ENCODE measurements at places on chromosomes 1 and 21. TPM values are rescaled to one million over a fixed set of nuclear protein-coding genes. Genes with fewer than 3 reads are reported as not detected.
A peak's percentile ranks its signal among the peaks of the same experiment; 100 is the strongest.

GRCh38 chr1:184380468-184380867 lies 6.4 kb upstream of the C1orf21 start:
- DNase-seq, result no peak

- no peak for DNase-seq
These were observed 43.2 kb downstream of the CNN3 start for GRCh38 chr1:94883691-94884090.

GRCh38 chr1:113253187-113253586 lies 137.1 kb upstream of the MAGI3 start:
- DNase-seq, result no peak

DNA sequence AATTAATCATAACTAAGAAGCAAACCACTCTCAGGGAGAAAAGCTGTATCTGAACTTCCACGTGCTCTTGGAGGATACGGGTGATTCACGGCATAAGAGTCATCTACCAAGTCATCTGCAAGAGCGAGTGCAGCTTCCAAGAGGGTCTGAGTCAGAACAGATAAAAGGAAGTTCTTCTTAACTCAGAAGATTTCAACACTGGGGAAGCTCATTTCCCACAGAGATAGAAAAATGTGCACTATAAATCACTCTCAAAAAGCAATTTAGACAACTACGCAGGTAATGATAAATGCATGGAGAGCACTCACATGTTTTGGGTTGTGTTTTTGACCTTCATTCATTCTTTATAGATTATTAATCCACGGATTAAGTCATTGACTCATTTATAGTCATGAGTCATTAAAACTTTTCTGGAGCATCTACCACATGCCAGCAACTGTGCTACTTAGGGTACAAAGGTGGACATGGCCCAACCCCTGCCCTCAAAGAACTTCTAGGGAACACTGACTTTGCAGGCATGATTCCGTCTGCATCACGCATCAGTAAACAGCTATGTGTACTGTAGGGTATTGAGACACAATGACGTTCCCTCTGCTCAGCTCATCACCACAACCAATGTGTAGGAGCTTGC lies 20.8 kb downstream of the KCNJ15 start:
- peak; percentile 99 for DNase-seq

DNA sequence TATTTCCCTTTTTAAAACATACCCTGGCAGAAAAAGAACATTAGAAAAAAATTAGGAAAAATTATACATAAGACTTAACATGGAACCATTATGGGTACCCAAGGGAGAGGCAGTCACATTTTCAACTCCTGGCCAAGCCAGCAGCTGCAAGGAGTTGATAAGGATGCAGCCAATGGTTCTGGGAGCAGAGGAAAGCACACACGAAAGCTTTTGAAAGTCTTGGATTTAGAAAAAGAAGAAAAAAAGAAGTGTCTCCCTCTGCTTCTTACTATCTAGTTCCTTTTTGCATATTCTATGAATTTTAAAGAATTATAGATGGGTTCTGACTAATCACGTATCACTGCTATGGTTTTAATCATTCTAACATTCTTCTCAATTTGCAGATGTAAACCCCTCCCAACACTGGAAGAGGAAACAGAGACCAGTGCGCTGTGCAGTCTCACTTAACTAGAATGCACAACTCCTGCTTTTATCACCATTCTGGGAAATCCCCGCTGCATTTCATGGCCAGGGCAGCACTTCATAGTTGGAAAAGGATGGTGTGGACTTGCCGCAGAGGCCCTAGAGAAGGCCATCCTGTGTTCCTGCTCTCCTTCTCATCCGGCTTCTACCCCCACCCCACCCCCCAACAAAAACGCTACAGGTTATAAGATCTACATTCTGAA lies 2.7 kb upstream of the CD58 start:
- DNase-seq, result no peak

GRCh38 chr1:227918736-227919135 lies 29.0 kb downstream of the WNT9A start:
- no peak for DNase-seq

DNA sequence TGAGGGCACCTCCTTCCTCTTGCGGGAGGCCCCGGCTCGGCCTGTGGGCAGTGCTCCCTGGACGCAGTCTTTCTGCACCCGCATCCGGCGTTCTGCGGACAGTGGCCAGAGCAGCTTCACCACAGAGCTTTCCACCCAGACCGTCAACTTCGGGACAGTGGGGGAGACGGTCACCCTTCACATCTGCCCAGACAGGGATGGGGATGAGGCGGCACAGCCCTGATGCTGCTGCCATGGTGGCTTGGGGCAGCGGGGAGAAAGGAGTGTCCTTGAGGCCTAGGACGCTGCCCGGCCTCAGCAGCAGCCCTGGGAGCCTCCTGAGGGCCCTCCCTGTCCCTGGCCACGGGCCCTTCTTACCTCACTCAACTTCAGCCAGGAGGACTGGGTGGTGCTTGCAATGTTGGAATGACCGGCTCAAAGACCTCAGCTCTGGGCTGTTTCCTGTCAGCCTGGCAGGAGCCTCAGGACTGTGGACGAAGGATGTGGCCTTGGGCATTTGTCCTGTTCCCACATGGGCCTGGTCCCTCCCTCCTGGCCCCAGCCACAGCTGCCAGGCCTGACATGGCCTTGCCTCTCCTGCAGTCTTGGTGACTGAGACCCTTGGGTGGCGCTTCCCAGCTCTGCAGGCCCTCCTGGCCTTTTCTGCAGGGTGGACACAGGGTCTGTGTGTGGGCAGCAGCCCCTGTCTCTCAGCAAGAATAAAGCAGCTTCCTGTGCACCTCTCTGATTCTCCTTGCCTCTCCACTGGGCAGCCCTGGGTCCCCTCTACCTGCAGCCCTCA lies 45.9 kb downstream of the TRIM11 start:
- no peak for DNase-seq

DNA sequence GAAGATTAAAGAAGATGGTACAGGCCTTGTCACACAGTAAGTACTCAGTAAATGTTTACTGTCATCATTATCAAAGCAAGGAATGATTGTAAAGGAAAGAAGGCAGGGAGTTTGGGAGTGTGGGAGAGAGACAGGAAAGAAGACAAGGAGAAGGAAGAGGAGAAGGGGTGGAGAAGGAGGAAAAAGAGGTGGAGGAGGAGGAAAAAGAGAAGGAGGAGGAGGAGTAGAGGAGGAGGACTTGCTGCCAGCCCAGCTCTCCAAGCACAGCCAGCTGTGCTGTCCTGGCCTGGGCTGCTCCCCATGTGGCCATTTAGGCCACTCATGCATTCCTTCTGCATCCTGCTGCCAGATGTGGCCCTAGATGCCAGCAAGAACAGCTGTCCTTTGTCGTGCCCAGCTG lies 7.5 kb upstream of the DISP3 start:
- DNase-seq, result no peak

DNA sequence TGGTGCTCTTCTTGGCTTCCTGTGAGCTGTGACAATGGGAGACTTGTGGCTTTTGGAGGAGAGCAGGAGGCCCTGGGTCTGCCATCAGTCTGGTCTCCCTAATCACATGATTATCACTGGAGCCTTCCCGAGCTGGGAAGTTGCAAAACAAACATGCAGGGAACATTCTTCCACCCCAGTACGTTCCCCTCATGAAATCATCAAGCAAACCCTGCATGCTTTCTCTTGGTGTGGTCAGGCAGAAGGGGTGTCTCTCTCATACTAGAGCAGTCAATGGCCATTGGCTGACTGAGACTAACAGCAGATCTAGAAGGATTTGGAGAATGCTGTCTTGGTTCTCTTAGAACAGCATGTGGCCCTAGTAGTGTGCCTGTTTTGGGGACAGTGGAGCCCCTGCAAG lies 111.2 kb downstream of the LIPI start:
- DNase-seq, result no peak

DNA sequence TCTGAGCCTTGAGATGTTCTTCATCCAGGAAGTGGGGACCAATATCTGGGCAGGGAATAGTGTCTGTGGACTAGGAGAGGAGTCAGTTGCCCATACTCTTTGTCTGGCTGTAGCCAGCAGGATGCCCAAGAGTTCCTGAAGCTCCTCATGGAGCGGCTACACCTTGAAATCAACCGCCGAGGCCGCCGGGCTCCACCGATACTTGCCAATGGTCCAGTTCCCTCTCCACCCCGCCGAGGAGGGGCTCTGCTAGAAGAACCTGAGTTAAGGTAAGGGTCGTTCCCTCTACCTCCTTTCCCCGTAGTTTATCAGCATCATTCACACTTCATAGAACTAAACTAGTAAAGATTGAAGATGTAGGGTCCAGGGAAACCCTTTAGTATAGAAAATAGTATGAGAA lies 3.4 kb upstream of the PPOX start:
- no peak for DNase-seq

DNA sequence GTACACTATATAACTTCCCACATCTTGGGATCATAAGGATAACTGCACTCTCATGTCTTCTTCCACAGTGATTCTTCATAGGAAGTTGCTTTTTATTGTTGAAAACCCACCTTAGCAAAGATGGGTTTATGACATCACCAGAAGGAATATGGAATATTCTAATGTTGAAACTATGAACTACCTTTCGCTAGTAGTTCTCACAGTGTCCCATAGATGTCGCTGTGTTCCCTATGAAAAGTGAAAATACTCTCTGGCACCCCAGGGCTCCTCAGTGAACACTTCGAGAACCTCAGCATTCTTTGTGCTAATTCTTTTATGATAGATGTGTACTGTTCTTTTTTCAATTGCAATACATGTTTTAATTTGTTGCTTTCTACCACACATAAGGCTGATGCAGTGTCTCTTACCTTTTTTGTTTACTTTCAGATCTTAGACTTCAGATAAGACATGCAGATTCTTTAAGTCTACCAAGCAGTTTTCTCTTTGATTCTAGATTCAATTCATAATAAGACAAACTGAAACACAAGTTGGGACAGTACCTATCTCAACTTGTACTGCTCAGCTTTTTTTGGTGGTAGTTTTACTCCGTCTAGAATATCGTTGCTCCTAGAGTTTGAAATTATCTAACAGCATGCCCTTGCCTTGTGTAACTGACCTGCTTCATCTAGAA lies 90.8 kb downstream of the GTF2B start:
- DNase-seq, result peak; percentile 51

DNA sequence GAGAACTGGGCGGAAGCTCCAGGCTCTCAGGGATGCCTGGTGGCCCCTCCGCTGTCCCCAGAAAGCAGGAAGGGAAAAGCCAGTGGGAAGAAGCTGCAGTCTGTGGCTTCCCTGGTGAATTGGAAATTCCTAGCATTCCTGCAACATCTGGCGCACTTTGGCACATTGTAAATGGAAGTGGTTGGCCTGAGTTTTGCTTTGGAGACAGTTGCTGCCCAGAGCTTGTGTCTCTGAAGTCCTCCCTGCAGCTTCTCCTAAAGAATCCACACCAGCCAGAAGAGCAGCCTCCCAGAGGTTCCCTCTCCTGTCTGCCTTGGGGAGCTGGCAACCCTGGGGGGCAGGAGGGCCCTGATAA lies 48.2 kb downstream of the ARHGEF10L start:
- peak; percentile 86 for DNase-seq

- peak; percentile 41 for DNase-seq
These were observed 19.2 kb downstream of the FAM89A start for GRCh38 chr1:231020816-231021215.

GRCh38 chr1:109884242-109884891 lies 26.3 kb upstream of the CSF1 start:
- no peak for DNase-seq

GRCh38 chr21:14522736-14523135 lies 23.4 kb downstream of the SAMSN1 start:
- DNase-seq, result no peak

DNA sequence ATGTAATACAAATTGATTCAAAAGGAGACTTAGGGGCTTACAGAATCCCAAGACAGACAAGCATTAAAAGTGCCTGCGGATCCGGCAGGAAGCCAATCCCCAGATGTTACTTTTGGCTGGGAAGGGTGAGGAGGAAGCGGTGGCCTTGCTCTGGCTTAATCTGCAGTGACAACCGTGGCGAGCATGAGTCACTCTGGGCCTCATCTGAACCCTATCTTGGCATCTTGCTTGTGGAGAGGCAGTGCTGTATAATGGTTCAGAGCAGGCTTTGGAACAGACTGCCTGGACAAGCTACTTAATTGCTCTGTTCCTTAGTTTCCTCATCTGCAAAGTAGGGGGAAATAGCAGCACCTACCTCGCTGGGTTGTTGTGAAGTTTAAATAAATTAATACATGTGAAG lies 74.1 kb downstream of the XCL2 start:
- peak; percentile 79 for DNase-seq

DNA sequence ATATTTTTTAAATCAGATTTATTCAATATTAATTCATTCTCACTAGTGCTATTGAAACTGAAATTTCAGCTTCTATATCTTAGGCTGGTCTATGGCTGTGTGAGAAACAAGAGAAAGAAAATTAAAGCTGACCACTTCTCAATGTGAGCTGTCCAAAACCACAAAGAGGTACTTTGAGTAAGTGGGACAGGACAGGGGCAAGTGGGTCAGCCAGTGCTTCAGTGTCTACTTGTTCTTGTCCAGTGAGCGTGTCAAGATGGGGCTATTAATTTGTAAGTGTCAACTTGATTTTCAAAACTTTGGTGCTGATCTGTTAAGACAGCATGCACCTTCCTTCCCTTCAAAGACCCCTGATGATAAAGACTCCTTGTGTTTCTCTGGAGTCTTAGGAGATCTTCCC lies 533.9 kb downstream of the PLPP3 start:
- DNase-seq, result no peak

DNA sequence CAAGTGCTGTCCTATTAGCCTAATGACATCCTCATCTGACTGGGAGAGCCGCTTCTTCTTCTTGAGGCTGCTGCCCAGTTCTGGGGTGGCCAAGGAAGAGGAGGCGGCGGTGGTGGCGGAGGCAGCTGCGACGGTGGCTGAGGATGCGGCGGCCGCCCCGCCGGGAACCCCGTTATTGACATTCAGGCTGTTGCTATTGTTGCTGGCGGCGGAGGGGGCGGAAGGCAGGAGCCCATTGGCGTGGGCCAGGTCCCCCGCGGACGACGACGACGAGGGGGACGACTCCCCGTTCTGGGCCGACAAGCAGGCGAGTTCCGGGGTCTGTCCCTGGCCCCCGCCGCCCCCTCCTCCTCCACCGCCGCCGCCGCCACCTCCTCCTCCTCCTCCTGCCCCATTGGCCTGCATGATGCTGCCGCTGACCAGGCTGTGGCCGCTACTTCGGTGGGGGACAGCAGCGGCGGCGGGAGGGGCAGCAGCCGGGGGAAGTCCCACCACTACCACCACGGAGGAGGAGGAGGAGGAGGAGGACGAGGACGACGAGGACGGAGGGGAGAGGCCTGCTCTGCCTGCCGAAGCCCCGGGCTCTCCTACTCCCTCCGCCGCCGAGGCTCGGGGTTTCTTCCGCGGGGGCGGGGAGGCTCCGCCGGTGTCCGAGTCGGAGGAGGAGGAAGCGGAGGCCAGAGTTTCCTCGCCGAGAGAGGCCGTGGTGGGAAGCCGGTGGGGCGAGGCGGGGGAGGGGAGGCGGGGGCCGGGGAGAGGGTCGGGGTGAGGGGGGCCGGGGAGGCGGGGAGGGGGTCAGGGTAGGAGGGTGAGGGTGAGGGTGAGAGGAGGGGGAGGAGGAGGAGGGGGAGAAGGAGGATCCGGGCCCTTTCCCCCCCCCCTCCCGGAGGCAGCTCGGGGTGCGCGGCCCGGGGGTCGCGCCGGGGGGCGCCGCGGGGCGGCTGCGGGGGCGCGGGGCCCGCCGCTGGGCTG lies 610 bp downstream of the WDR26 start:
- DNase-seq, result peak; percentile 15

- no peak for DNase-seq
These were observed 12.5 kb downstream of the NR5A2 start for GRCh38 chr1:200039849-200040474.

- DNase-seq, result no peak
These were observed 181.6 kb downstream of the FCRL5 start for GRCh38 chr1:157370698-157371097.

Gene FAM72A
- total RNA-seq, result 6.2 TPM

Gene KAZN
- 7.7 TPM for total RNA-seq

Gene PRR9
- total RNA-seq, result not detected

Gene F11R
- total RNA-seq, result 1.4 TPM

Gene CCDC27
- not detected for total RNA-seq

Gene DNTTIP2
- 39.2 TPM for total RNA-seq

Gene RNU1-2
- not detected for total RNA-seq

Gene ANGPTL1
- 3.7 TPM for total RNA-seq

All from LHCN-M2 (cell line).